ENCODE measurements at places on chromosomes 2 and 18.

DNA sequence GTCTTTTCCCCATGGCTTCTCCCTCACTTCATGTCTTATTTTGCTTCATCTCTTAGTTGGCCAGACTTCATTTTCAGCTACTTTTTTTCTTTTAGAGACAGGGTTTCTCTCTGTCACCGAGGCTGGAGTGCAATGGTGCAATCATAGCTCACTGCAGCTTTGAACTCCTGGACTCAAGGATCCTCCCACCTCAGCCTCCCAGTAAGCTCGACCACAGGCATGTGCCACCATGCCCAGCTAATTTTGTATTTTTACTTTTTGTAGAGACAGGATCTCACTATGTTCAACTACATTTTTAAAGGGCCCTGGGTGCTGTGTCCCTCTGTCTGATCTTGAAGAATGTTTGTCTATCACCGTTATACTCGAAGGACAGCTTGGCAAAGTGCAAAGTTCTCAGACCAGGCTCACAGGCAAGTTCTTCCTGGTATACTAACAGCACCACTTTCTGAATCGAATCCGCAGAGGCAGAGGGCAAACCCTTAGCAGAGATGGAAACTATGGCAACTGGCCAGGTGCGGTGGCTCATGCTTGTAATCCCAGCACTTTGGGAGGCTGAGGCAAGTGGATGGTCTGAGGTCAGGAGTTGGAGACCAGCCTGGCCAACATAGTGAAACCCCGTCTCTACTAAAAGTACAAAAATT, 60.9 kb downstream of the SOWAHC start:
- no peak for DNase-seq

- DNase-seq = no peak
These were observed 23.7 kb downstream of the LBH start for GRCh38 chr2:30255026-30255425.

DNA sequence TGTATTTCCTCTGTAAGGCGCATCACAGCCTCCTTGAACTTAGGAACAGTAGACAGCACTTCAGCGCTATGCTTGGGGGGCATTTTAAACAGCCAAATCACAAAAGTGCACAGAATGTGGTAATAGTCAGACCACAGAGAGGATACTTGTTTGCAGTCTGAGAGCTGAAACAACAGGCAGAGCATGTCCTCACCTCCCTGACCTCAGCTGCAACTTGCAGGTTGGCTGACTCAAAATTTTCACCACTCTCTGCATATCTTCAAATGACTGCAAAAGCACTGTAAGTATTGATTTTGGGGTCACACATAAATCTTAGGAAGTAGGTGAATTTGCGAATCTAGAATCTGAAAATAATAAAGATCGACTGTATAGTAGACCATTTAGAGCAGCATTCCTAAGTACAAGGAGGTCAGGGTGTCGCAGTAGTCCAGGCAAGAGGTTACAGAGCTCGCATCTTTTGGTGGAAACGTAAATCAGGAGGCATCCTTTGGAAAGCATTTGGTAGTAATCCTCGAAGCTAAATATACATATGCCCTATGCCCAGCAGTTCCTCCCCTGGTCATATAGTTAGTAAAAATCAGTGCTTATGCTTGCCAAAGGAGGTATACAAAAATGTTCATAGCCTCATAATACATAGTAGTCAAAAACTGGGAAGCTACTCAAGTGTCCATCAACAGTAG, 108.2 kb upstream of the MYCN start:
- DNase-seq = no peak

DNA sequence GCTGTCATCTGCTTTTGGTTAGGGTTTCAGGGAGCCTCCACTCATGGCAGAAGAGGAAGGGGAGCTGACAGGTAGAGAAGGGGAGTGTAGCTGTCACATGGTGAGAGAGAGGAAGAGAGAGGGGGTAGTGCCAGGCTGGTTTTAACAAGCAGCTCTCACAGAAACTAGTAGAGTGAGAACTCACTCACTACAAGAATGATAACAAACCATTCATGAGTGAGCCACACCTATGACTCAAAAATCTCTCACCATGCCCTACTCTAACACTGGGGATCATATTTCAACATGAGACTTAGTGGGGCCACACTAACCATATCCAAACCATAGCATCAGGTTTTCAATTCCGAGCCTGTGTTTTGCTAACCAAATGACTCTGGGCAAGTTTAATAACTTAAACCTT, 274.9 kb upstream of the VWC2L start:
- no peak for DNase-seq

DNA sequence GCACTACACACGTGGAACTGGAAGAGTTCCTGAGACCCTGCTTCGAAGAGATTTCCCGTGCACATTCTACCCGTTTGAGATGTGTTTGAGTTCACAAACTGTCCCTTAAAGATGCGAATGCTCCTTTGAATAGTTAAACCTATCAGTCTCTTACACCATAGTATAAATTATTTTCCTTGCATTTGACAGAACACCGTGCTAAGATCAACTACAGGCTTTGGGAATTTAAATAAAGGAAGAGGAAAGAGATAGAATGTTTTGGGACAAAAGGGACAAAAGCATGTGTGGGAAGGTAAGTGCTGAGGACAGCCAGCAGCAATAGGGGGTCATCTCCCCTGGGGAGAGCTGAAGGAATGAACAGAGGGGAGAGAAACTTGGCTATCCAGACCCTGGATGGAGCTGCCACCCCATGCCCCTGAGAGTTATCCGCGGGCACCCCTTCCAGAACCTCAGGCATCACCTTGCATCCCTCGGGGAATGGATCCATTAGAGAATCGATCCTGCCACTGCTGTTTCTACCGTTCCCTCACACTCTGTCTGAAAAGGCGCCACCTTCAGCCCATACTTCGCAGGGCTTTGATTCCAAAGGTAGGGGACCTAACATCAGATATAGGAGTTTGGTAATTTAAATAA, 888 bp upstream of the ADCY3 start:
- DNase-seq = no peak

GRCh38 chr18:9516437-9517064, 41.2 kb downstream of the RALBP1 start:
- DNase-seq = no peak

DNA sequence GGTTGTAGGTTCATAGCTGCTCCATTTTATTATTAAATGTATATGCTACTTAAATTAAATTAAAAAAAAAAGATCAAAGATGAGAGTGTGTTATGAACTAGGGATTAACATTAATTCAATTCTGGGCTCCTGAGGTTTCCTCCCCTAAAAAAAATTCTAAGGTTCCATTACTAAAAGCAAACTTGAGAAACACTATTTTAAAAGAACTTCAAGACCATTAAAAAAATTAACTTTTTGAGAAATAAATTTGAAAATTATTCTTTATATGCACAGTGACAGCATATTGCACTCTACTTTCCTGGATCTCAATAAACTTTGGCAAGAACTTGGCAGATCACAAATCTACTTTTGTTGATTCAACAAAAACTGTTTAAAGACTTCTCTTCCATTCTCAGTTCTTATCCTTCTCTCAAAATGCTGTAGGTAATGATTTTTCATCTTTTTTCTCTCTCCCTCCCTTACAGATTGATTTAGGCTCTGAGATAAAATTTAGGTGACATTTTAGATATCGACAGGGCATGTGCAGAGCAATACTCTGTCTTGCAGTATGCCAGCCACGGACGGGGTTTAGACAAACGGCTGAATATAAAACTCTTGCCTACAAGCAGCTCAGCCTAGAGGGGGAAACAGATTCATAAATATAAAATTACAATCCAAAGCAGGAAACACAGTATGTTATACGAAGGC, 592 bp upstream of the MARS2 start:
- DNase-seq = no peak

- no peak for DNase-seq
These were observed 58.9 kb upstream of the CTNNA2 start for GRCh38 chr2:79453918-79454317.

- no peak for DNase-seq
These were observed 13.9 kb upstream of the SLC1A4 start for GRCh38 chr2:64975232-64975821.

All from activated T-helper 1 cell treated with Interleukin-2 at 50 U/mL for 16 hours (primary cell).